Kasumi-1 (cell line): ENCODE measurements at places on chromosomes 2 and 18.

- DNase-seq: no peak
Measured at GRCh38 chr18:12657684-12658425, at the start of gene SPIRE1. Gene SPIRE1, minus strand, starts transcription at chr18:12658107. Its CDS starts 241 bp downstream, at chr18:12657866.

- DNase-seq: no peak
Measured at GRCh38 chr2:20671036-20671735, 4.2 kb downstream of the GDF7 start.

DNA sequence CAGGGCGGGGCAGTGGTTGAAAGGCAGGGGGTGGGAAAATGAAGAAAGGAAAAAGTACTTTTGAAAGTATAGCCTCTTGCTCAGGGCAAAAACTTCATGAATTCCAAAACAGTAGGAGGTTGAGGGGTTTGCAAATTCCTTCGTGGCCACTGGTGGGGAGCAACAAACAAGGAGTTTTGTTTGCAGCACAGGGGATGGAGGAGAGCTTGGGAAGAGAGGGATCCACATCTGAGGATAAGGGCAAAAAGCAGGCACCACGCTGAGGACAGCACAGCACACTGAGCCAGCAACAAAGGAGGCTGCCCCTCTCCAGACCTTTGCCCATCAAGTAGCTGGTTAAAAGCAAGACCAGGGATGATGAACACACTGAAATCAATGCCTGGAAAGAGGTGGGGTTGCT, 148.9 kb downstream of the TCF4 start:
- no peak for DNase-seq

DNA sequence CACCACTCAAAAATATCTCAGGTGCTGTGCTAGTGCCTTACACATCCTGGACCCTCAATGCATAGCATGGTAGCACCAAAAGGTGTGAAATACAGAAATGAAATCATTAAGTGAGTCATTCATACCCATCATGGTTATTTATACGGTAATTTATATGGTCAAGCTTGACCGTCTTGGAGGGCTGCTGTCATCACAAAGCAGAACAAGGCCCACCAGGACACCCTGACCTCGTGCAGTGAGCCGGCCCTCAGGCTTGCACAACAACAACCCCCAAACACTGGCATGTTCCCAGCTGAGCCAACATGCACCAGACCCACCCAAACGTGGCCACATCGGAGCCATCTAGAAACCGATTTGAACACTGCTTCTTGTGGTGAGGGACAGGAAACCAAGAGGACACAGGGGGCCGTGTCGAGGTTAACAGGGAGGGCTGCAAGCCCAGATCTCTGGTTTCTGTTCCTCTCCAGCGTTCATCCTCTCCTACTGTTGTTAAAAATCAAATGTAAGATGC, 378.5 kb upstream of the ID2 start:
- peak; percentile 91 for DNase-seq

DNA sequence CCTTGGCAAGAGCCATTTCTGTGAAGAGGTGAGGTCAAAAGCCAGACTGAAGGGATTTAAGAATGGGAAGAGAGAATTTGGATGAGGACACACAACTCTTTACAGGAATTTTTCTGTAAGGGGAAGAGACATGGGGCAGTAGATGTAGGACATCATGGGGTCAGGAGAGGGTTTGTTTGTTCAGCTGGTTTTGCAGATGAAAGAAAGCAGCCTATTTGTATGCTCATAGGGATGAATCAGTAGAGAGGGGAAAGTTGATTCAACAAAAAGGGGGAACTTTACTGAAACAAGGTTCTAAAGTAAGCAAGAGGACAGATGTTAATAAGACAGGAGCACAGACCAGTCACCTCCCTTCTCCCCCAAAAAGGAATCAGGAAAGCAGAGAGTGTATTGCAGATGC, 11.2 kb downstream of the SCG2 start:
- no peak for DNase-seq

GRCh38 chr18:76368976-76369375, 126.1 kb downstream of the ZNF516 start:
- no peak for DNase-seq

DNA sequence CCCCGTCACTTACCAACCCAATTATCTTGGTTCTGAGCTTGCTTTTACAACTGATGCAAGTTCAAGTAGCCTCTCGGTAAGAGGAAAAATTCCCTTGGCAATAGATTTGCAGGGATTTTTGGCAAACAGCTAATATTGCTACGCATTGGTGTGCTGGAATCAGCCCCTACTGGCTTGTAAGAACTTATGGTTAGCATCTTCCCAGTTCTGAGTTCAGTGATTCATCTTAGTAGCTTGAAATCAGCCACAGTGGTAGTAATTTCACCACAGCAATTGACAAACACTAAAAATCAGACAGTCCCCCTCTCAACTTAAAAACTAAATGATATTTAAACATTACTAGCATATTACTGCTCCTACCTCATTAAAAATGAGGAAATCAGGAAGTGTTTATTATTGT, 5.9 kb upstream of the RAX start:
- no peak for DNase-seq

DNA sequence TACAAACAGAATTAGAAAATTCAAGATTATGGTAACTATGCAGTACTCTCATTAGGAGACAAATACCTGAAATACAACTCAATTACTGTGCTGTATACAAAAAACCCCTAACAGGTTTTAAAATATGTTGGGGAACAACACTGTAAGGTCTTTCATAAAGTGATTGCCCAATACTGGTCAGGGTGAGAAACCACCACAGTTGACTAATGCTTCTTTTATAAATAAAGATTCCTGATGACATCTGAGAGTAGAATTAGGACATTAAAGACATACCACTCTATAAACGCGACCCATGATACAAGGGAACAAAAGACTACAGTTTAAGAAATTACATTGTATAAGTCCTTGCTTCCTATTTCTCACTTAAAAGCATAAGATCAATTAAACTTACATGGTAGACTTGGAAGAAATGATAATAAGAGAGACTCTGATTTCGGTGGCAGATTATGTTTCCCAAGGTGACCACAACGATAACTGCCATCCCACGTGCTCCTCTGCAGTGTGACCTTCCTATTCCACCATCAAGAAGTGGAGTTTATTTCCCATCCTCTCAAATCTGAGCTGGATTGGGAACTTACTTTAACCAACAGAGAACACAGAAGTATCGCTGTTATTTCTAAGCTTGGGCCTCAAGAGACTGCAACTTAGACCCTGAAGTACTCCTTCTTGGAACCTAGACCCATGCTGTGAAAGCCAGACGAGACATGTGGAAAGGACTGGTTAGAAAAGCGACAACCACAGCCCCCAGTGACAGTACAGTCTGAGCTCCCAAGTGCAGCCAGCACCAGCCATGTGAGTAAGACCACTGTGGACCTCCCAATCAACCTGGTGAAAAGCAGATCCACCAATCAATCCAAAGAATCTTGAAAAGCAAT, 52.3 kb downstream of the ZNF521 start:
- no peak for DNase-seq

DNA sequence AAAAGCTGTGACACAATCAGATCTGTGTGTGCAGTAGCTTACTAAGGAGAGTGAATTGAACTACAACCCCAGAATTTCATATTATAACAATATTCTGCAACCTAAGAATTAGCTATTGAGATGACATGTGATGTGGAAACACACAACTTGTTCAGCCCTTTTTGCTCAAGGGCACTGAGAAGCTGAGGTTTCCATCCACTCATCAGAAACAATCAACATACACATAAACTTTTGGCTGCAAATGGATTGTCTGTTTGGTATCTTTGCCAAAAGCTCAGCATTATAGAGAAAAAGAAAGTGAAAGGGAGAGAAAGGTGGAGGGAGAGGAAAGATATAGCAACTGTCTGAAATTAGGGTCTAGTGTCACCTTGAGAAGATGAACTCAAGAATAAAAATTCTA, 117.2 kb upstream of the KLF7 start:
- DNase-seq: no peak

- DNase-seq: no peak
Measured at GRCh38 chr2:23692851-23693605, 233.9 kb downstream of the ATAD2B start.

DNA sequence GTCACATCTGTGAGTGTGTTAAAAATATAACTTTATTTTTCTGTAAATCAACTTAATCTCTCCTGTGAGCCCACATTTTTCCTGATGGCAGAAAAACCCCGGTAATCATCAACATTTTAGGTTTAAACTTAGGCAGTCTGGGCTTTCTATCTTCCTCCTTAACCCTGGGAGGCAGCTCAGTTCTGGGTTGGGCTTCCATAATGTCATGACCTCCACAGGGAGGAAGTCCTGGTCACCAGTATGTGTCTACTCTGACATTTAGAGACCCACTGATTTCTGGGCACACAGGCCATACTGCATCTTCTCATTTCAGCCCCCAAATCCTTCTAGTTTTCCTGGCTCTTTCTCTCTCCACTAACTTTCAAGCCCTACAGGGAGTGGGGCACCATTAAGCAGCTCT, 181.2 kb downstream of the DYSF start:
- no peak for DNase-seq

DNA sequence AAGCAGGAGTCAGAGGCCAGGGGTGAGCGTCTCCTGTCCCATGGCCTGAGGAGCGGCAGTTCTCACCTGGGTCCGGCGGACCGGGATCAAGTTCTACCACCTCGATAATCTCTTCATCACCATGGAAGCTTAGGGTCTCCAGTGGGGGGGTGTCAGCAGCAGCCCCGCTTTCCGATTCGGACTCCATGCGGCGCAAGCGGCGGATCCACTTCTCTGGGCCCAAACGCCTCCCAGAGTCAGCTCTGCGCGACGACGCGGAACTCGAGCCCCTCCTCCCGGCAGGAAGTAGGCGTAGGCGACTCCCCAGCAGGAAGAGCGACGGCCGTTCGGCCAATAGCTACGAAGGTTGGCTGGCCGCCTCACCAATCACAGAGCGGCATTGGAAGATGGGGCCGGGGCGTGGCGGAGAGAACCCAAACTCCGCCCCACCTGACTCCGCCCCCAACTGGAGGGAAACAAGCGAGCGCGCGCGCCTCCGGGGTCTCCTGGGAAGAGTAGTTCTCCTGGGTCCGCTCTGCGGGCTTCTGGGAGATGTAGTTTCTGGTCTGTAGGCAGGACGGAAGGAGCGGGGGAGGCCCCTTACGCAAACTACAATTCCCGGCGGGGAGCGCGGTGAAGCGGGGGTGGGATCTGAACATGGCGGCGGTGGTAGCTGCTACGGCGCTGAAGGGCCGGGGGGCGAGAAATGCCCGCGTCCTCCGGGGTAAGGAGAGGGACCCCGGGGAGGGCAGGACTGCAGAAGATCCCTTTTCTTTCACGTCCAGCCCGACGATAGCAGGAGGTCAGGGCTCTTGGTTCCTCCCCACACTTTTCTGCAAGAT, at the start of the genes AAMP and PNKD:
AAMP (minus strand) TSS at position 238 of the 821 bp plus-strand sequence; CDS start at position 187, 51 bp downstream.
PNKD (plus strand) TSS at position 620 of the 821 bp plus-strand sequence; CDS start at position 637, 17 bp downstream.
- peak; percentile 90 for DNase-seq

DNA sequence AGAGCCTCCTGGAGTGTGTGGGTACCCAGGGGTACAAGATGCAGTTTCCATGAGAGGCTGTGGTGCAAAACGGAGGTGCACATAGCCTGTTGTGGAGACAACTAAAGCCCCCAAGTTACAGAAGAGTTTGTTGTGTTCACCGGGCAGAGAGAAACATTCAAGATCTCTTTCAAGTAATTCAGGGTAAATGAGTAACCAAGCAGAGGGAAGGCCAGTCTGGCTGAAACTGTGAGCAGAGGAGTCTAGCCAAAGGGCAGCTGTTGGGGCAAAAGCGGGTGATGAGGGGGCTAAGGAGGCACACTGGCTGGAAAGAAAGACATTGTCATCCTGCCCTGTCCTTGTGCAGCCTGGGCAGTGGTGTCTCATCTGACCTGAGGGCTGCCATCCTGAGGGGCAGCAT, 52.0 kb downstream of the CXCR4 start:
- DNase-seq: no peak

DNA sequence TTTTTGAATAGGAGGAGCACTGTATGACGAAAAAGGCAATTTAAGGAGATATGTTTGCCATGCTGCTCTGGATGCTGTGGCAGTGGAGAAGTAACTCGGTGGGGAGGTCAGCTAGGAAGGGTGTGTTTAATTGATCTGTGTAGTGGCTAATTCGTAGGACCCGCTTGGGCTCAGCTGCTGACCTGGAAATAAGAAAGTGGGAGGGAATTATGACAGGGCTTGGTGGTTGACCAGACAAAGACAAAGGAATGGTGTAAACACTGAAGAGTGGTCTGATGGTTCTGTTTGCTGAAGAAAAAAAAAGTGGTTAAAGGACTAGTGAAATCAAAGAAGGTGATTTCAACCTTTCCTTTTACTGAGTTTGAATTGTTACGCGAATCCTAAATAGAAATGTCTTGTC, 146.0 kb downstream of the MAP4K4 start:
- no peak for DNase-seq

DNA sequence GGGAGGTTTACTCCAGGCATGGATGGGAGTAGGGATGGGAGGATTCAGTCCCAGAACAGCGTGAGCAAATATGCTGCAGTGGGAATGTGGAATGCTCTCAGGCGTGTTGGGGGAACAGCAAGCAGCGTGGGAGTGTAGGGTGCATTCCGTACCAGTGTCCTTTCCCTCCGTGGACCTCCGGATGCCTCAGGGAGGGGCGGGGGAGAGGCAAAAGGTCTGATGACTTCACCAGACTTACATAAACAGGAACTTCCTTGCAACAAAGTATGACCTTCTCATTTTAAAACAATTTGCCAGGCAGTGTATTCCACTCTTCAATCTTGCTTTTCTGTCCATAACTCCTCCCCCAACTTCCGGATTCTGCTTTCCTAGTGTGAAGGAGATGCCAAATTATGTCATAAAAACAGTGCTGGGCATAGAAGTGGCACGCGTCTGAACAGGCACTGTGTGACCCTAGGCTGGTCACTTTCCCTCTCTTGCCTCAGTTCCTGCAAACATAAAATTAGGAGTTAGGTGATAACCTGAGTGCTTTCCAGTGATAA, 36.9 kb downstream of the RPL37A start:
- DNase-seq: no peak

GRCh38 chr2:223418131-223418530, 184.0 kb downstream of the SCG2 start:
- DNase-seq: no peak

DNA sequence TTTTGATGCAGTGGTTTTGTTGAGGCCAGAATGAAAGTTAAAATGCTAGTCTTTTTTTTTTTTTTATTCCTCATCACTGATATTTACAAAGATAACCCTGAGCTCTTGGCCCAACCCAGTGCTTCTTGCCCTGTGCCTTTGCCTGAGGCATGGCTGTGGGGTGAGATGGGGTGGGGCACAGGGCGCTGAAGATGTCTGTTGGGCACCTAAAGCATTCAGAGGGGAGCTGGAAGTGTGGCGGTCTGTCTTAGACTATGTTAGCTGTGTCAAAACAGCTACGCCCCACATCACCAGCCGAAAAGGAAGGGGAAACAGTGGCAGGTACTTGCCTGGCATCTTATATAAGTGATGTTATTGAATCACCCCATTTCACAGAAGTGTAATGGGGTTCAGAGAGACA, 20.7 kb downstream of the TOGARAM2 start:
- DNase-seq: no peak

DNA sequence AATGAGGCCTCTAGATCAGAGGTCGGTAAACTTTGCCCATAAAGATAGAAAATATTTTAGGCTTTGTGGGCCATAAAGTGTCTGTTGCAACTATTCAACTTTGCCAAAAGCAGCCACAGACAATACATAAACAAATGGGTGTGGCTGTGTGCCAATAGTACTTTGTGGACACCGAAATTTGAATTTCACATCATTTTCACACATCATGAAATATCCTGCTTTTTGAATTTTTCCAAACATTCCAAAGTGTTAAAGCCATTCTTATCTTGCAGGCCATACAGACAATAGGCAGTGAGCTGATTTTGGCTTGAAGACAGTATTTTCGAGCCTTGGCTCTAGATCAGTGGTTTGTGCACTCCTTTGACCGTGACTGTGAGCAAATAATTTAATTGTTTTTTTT, 51.1 kb upstream of the EPC2 start:
- DNase-seq: no peak

- DNase-seq: no peak
Measured at GRCh38 chr2:158253170-158253569, 151.5 kb downstream of the UPP2 start.
